Muscle of leg (tissue), 16 donors: ENCODE measurements at places on chromosomes 7 and 10.

DNA sequence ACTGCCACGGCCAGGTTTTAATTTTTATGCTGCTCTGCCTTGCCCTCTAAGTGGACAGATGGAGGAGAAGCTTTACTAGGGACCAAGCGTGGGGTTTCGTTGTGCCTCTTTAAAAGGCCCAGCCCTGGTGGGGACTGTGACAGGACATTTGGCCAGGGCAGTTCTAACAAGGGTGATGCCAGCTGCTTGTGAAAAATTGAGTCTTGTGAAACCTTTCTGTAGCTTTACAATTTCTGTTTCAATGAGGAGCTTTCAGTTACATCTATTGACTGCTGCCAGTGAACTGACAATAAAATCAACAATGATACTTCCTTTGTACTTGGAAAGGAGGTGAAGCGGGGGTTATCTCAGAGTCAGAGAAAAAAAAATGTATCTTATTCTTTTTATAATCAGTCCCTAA, 233.1 kb upstream of the CSTF2T start:
- DNase-seq, result no peak

- DNase-seq, result no peak
These were observed 27.7 kb downstream of the ADAM22 start for GRCh38 chr7:87961754-87962153.

GRCh38 chr7:117325836-117326235, 3.0 kb upstream of the WNT2 start:
- DNase-seq, result no peak

GRCh38 chr7:36527549-36527913, 137.9 kb downstream of the ANLN start:
- DNase-seq, result no peak

DNA sequence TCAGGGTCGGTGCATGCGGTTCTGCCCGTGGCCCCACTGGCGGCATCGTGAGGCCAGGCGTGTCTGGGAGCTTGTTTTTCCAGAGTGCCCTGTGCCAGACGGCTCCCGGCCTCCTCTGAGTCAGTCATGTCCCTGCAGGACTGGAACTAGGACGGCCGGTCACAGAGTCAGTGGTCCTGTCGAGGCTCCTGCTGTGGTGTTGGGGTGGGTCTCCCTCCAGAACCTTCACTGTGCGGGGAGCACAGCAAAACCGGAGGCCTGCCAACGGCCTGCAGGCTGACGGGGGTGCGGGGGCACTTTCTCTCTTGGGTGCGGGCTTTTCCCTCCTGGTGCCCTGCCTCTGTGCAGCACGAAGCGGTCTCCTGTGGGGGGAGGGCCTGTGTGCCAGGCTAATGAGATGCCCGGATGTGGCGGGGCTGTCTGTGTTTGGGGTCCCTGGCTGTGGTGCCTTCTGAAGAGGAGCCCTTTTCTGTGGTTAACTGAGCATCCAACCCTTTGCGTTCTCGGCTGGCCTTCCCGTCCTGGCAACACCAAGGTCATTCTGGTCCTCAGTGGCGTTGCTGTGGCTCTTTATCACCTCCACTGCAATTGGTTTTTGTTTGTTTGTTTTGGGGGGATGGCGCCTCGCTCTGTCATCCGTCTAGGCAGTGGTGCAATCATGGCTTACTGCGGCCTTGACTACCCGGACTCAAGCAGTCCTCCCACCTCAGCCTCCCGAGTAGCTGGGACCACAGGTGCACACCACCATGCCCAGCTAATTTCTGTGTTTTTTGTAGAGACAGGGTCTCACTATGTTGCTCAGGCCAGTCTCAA, 8.0 kb downstream of the GET4 start:
- no peak for DNase-seq

GRCh38 chr10:79417266-79417665, 28.2 kb downstream of the ZCCHC24 start:
- no peak for DNase-seq

- peak; percentile 25 for DNase-seq
These were observed 47.0 kb upstream of the FIGNL1 start for GRCh38 chr7:50497068-50497642.

DNA sequence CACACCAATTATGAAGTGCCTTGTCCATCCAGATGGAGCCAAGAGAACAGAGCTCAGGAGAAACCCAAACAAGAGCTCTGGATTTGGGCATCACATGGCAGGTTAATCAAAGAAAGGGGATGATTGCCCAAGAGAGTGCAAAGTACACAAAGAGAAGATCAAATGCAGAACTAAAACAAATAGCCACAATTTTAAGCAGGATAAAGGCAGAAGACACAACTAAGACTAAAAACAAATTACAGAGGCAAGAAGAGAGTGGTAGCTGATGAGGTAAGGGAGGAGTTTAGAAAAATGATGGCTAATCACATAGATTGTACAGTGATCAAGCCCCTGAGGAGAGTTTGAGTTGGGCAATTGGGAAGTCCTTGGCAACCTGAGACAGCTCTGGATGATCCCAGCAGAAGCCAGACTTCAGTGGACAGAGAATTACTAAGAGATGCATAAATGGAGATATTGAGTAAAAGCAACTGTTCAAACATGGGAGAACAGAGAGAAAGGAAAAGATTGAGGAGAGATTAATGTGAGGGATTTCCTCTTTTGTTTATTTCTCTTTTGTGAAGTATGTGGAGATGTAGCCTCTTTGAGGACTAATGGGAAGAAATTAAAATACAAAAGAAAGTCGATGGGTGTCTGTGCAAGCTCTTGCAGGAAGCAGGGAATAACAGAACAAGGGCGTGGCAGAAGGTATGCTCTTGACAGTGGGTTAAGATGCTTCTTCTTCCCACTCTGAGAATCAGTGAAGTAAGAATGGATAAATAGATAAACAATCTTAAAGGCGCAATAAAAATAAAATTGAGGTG, 101.9 kb downstream of the LRRN3 start:
- DNase-seq, result no peak

DNA sequence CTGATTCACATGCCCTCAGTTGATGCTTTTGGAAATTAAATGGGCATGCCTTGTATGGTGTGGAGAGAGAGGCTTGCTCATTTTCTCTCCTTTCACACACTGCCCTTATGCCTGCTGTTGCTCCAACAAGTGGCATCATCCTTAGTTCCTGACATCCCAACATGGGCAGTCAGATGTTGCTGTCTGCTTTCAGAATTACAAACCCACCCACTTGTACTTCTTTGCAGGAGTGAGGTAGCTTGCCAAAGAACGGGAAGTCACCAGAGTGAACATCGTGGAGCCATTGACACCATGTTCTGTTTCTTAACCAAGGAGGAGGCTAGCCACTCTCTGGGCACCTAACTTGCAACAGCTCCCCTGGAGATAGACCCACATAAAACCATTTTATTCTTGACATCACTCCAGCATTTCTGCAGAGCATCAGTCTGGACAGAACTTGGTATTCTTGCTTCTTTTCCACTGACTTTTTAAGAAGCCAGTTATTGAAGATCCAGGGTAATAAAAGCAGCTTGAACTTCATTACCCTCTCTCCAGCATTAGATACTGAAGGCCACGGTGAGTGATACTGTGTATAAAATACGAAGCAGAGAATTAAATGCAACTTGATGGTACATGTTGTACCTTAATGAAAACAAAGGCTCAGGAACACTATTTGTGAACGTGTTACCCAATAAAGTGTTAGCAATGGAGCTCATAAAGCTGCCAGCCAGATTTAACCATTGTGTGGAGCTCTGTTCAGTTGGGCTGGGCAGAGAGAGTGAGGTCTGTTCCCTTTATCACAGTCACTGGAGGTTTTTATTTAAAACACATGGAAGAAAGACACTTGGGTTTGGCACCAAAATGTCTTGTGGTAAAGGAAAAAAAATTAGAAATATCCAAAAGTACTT, 195.8 kb upstream of the HABP2 start:
- no peak for DNase-seq

GRCh38 chr7:8378349-8379019, 54.9 kb upstream of the NXPH1 start:
- DNase-seq, result no peak

DNA sequence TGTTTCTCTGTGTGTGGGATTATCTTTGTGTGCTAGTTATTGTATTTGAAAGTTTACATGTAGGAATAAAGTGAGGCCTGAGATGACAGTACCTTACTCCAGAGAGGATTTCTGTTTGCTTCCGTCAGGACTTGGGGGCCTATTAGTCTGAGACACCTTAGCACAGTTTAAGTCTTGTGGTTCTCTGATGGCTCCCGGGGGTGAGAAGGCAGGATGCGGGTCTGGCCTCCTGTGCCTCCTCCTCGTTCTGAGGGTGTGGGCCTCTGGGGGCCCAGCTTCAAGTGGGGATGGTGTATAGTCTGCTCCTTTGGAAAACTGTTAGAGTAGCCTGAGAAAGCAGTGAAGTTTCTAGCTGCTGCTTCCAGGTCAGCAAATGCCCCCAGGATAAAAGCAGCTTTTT, 12.4 kb downstream of the MTURN start:
- DNase-seq, result no peak

- DNase-seq, result no peak
These were observed 272.4 kb downstream of the ETV1 start for GRCh38 chr7:13717031-13717430.

- DNase-seq, result no peak
These were observed 72.6 kb downstream of the JAZF1 start for GRCh38 chr7:28107960-28108359.

DNA sequence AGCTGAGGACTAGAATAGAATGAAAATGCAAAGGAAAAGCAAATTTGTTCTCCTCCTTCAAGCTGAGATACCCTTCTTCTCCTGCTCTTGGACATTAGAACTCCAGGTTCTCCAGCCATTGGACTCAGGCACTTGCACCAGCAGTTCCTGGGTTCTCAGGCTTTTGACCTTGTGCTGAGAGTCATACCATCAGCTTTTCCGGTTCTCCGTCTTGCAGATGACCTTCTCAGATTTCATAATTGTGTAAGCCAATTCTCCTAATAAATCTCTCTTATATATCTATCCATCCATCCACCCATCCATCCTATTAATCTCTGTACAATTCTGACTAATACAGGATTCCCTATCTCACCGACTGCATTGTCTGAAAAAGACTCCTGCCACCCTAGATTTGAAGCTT, 108.3 kb downstream of the AHR start:
- no peak for DNase-seq

GRCh38 chr10:5735119-5735518, 50.5 kb downstream of the TASOR2 start:
- no peak for DNase-seq

DNA sequence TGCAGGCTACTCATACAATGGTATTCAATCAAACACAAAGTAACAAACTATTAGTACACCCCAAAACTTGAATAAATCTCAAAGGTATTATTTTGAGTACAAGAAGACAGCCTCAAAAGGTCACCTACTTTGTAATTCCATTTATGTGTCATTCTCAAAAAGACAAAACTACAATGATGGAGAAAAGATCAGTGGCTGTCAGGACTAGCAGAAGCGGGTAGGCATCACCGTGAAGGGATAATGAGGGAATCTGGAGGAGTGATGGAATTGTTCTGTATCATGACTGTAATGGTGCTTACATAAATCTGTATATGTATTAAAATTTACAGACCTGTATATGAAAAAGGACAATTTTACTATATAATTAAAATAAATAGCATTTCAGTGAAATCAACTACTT, 37.0 kb downstream of the COG5 start:
- no peak for DNase-seq

- DNase-seq, result no peak
These were observed 290.2 kb downstream of the FGFR2 start for GRCh38 chr10:121308020-121308419.

- no peak for DNase-seq
These were observed 16.6 kb upstream of the AFAP1L2 start for GRCh38 chr10:114420811-114421485.

GRCh38 chr7:40828686-40829600, 694.1 kb downstream of the SUGCT start:
- DNase-seq, result peak; percentile 16

- peak; percentile 57 for DNase-seq
These were observed 62.1 kb upstream of the STEAP1B start for GRCh38 chr7:22561895-22562593.

DNA sequence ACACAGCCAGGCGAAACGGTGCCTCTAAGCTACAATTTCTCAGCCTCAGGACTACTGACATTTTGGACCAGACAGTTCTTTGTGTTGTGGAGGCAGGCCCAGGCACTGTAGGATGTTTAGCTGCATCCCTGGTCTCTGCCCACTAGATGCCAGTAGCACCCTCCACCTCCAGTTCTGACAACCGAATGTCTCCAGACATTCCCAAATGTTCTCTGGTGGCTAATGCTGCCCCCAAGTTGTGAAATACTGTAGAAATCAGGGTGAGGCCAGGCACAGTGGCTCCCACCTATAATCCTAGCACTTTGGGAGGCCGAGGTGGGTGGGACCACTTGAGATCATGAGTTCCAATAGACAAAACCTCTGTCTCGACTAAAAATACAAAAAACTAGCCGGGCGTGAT, 18.2 kb downstream of the HNRNPF start:
- peak; percentile 53 for DNase-seq

DNA sequence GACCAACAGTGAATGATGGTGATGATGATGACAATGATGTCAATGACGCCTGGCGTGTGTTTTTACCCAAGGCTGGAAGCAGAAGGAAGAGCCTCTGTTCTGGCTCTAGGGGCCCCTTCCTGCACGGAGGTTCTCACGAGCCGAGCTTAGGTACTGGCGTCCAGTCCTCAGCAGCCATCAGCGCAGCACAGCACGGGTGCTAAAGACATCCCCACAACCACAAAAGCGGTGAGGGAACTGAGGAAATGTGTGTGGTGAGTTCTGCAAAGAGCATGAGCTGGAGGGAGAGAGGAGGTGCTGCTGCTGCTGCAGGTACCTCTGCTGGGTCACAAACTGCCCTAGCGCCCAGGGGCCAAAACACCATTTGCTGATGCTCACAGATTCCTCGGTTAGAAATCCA, 81.6 kb downstream of the SFMBT2 start:
- DNase-seq, result no peak

DNA sequence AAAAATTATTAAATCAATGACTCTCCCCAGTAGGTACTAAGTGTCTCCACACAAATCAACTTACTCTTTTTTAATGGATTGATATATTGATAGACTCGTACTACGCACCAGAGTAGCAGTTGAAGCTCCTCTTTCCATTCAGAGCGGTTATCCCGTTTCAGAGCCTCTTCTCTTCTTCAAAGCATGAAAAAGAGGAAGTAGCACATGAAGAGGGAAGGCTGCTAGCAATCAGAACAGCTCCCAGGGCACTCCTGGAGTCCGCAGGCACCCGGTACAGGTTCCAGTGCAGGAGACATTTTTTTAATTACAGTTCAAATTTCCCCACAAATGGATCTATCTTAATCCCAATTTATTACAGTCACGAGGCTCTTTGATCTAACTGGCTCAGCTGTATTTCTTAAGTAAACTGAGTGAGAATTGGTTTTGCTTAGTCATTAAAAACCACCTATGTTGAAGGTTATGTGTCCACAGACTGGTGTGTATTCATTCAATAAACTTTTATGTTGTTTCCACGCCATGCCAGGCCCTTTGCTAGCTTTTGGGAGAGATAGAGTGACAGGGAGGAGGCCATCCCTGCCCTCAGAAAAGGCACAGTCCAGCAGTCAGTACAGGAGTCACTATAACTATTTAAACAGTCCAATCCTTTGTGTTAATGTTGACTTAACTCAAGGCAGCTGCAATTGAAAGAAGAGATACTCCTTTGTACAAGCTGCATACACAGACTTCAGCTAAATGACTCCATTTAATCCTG, 32.1 kb upstream of the CALN1 start:
- DNase-seq, result peak; percentile 16
